ENCODE measurements at places on chromosomes 13 and 19.

DNA sequence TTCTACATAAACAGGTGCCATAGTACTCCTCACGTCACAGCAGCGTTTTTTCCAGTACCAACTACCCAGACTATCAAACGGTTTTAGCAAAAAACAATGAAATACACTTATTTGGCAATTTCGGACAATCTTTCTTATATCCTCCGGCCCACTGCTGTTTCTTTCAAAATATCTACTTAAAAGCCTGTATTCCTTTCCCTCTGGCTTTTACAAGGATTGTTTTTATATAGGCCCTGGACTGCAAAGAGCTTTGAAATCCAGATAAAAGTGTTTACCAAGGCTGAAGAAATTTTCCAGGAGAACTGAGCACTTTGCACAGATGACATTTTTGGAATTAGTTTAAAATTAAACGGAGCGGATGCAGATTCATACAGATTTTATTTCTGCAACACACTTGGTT is 255.9 kb upstream of the STARD13 start:
- no peak for DNase-seq

GRCh38 chr13:34004676-34005075 is 186.7 kb downstream of the RFC3 start:
- DNase-seq = no peak

- DNase-seq = no peak
Observed at GRCh38 chr19:10018786-10019185, 5.5 kb downstream of the RDH8 start.

DNA sequence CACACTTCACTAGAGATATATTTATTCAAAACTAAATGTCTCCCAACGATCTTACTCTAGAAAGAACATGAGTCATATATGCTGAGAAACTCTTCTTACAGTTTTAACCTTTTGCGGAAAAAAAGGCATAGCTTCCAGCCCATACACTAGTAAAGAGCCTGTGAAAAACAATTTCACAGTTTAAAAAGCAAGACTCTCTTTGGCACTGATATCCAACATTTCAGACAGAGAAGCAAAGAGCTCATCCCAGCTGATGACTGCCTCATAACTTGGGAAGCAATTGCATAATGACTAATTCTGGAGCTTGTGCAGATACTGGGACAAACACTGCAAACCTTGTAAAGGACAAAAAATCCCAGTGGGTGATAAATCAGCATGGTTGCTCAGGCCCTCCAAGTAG is 88.0 kb downstream of the ENOX1 start:
- no peak for DNase-seq

DNA sequence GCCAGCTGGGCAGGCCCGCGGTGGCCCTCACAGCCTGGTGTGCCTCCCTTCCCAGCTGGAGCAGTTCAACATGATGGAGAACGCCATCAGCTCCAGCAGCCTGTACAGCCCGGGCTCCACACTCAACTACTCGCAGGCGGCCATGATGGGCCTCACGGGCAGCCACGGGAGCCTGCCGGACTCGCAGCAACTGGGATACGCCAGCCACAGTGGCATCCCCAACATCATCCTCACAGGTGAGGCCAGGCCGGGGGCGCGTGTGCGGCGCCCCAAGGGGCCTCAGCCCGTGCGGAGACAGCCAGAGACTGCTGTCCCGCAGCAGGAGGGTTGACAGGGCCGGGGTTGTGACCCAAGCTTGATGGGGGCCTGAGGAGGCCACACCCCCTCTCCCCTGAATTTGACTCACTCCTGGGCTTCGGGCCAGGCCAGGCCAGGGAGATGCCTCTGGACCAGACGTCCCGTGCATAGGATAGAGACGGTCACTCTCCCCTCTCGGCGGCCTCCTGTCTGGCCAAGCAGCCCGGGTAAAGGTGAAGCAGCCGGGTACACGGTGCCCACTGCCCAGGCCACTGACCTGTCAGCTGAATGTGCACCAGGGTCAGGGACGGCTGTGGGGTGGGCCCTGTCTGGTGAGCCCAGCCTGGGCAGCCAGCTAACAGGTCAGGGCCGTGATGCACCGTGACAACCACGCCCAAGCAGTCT is 15.4 kb downstream of the COMP start:
- no peak for DNase-seq

GRCh38 chr19:42422901-42423461 is 4.2 kb downstream of the LIPE start:
- DNase-seq = peak; percentile 23

DNA sequence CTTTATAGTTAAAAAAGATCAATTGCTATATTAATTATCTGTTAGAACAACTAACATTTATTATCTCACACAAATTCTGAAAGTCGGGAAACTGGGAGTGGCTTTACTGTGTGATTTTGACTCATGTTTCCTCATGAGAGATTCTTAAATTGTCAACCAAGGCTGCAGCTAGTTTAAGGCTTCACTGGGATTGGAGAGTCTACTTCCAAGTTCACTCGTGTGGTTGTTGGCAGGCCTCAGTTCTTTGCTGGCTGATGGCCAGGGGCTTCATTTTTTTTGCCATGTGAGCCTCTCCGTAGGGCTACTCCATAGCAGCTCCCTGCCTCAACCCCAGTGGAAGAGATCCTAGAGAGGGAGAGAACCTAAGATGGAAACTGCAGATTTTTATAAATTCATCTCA is 24.5 kb upstream of the LPAR6 start:
- DNase-seq = peak; percentile 55

DNA sequence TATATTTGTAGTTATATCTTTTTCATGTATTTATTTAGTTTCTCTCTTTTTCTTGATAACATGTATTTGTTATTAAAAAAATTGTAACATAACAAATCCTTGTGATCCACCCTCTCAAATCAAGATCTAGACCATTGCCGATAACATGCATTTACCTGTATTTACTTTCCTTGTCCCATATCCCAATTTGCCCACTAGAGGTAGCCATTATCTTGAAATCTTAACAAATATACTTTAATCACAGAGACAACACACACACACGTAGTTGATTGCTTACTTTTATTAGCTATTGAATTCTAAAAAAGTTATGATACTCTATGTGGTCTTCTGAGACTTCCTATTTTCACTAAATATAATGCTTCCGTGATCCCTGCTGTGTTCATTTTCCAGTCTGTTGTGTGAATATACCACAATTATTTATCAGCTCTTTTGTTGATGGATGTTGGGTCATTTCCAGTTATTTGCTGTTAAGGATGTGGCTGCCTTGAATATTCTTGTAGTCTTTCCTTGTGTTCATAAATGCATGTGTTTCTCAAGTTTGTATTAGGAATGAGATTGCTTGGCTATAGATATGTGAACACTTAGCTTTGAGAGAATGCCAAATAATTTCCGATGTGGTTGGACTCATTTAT is 31.3 kb upstream of the ZMYM2 start:
- DNase-seq = no peak

GRCh38 chr19:16328824-16329482 is 4.3 kb downstream of the KLF2 start:
- DNase-seq = no peak

GRCh38 chr13:110161112-110161882 is 145.7 kb downstream of the COL4A1 start:
- DNase-seq = peak; percentile 60
